Activated CD4-positive, alpha-beta T cell treated with anti-CD3 and anti-CD28 coated beads, Interleukin-10, Interleukin-2, amounts not matched to agents 100 ng/mL and 50 ng/mL, durations not matched to agents 16 hours and 8 hours (primary cell): ENCODE measurements at places on chromosomes 13 and 19.

GRCh38 chr13:54643863-54644262 lies 1615.2 kb downstream of the OLFM4 start:
- no peak for DNase-seq

- DNase-seq, result no peak
Measured at GRCh38 chr13:114047358-114047881, 73.5 kb upstream of the C13orf46 start.

- no peak for DNase-seq
Measured at GRCh38 chr19:1492474-1493006, 1.6 kb downstream of the REEP6 start.

GRCh38 chr13:110162866-110163658 lies 143.9 kb downstream of the COL4A1 start:
- DNase-seq, result no peak

GRCh38 chr13:76879203-76879882 lies 6.9 kb downstream of the KCTD12 start:
- DNase-seq, result peak; percentile 85

GRCh38 chr13:113897161-113897560 lies 33.3 kb upstream of the GAS6 start:
- DNase-seq, result no peak

DNA sequence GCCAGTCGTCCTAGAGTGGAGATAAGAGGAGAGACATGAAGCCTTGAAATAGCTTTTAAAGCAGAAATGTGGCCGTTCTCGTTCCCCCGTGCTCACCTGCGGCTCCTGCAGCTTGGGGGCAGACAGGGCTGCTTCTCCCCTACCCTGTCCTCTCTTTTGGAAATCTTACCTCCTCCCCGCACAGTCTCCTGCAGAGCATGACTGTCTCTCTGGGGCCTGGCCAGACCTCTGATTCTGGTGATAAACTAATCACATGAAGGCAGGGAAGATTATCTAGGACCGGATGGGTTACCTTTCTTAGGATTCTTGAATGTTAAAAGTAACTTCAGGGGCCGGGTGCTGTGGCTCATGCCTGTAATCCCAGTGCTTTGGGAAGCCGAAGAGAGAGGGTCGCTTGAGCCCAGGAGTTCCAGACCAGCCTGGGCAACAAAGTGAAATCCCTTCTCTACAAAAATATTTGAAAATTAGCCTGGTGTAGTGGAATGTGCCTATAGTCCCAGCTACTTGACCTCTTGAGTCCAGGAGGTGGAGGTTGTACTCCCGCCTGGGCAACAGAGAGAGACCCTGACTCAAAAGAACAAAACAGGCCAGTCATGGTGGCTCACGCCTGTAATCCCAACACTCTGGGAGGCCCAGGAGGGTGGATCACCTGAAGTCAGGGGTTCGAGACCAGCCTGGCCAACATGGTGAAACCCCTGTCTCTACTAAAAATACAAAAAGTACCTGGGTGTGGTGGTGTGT lies 8.1 kb downstream of the CEBPA start:
- no peak for DNase-seq

DNA sequence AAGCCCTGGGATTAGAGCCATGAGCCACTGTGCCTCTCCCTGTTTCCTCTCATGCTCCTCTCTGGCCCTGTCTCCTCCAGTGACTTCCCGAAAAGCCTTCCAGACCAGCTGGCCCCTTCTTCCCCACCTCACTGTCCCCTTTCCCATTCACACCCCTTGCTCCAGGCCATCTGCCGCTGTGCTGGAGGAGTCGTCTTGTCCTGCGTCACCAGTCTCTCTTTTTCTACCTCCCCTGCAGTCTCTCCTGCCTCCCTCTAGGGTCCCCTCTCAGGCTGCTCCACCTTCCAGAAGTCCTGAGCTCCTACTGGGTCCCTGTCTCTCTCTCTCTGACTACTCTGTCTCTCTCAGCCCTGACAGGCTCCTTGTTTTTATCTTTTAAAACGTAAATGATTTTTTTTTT lies 5.3 kb upstream of the FFAR1 start:
- DNase-seq, result no peak
